ENCODE measurements at places on chromosomes 6 and 20.

- no peak for DNase-seq
Measured at GRCh38 chr20:14478126-14478525, 140.7 kb upstream of the FLRT3 start.

DNA sequence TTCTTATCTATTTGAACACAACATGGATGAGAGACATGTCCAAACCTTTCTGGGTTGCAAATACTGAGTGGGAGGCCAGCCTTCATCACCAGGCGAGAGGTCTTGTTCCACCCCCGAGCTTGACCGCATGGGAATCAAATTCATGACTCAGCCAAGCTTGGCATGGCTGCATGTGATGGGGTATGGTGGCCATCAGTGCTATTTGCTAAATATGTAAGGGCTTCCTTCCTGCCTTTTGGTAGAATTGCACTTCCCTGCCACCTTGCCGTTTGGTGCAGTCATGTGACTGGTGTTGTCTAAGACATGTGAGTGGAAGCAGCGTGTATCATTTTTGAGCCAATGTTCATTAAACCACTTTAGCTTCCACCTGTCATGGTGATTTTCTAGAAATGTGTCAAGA lies 508.9 kb upstream of the SULF2 start:
- no peak for DNase-seq

GRCh38 chr20:17646961-17647301 lies 35.1 kb downstream of the RRBP1 start:
- DNase-seq: no peak

DNA sequence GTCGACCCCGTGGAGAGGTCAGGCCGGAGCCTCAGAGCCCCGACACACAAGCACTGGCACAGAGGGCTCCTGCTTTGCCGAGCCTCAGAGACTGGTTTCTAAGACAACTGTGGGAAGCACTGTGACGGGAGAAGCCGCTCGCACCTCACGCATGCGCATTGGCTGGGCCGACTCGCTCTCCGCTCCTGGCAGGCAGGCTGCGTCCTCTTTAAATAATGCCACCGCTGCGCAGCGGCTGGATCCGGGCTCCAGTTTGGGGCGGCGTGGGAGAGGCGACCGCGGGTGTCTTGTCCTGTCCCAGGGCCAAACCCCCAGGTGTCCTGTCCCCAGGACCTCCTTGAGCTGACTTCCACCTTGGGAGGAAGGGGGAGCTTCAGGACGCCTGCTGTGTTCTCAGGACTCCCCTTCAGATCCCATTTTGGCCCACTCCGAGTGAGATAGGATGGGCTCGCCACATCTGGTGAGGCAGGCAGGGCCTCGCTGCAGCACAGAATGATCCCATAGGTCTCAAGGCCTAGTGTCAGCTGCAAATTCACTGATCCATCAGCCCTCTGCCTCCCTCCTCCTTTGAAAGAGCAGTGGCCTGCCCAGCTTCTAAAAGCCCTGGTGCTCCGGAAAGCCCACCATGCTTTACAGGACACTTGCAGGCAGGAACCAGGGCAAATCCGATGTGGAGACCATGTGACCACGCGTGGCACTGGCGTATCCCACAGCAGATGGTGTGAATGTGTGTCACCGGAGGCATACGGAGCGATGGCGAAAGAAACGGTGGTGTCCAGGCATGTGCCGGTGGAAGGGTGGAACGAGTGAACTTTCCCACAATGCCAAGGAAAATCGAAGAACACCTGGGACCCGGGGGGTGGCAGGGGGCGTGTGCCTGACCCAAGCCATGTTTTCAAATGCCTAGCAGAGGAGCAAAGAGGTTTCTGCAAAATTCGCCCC lies 169.3 kb upstream of the ZNF337 start:
- peak; percentile 39 for DNase-seq

GRCh38 chr6:80325742-80326141 lies 219.3 kb downstream of the BCKDHB start:
- no peak for DNase-seq

GRCh38 chr6:4192173-4192572 lies 56.8 kb upstream of the ECI2 start:
- no peak for DNase-seq

DNA sequence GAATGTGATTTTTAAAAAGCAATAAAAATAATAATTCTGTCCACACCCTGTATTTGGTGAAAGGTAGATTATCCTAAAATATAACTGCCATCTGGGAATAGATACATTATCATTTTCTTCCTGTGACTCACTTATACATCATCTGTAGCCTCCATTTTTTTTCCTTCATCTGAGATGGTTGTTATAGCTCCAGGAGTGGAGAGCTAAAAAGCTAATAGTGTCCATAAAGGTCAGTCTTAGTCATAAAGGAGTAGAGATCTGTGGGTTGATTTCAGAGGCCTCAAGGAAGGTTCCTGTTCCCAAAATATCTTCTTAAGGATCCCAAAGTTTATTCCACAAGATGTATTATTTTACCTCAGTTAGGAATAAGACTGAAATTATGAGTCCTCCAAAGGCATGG lies 41.1 kb downstream of the FBXO5 start:
- no peak for DNase-seq

GRCh38 chr6:150622941-150623874 lies 23.5 kb downstream of the PLEKHG1 start:
- no peak for DNase-seq

- DNase-seq: no peak
Measured at GRCh38 chr20:12699374-12700228, 309.2 kb upstream of the SPTLC3 start.

GRCh38 chr6:158406736-158407135 lies 94.5 kb downstream of the TULP4 start:
- DNase-seq: no peak

DNA sequence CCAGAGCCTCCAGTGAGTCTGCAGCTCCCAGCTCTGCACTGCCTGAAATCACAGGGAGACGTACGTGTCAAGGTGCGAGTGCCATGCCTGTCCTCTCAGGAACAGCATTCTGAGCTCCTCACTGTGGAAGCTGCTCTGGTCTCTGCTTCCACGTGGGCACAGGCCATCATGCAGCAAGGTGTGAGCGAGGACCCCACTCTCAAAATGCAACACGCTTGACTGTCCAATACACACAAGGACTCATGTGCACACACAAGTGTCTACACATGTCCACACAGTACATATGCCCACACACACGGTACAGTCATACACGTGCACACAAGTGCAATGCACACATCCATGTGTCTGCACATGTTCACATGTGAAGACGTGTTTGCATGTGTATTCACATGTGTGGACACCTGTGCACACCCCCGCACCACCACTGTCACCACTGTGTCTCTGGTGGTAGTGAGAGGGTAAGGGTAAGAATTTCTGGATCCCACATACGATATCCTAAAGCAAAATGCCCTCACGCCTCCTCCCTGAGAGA lies 260.5 kb downstream of the DLL1 start:
- no peak for DNase-seq

Measured in stimulated activated CD8-positive, alpha-beta memory T cell treated with anti-CD3 and anti-CD28 coated beads, Interleukin-7, amount 100 ng/mL, for 24 hours (primary cell).